Effector memory CD4-positive, alpha-beta T cell (primary cell): ENCODE measurements at places on chromosomes 2 and 18.

DNA sequence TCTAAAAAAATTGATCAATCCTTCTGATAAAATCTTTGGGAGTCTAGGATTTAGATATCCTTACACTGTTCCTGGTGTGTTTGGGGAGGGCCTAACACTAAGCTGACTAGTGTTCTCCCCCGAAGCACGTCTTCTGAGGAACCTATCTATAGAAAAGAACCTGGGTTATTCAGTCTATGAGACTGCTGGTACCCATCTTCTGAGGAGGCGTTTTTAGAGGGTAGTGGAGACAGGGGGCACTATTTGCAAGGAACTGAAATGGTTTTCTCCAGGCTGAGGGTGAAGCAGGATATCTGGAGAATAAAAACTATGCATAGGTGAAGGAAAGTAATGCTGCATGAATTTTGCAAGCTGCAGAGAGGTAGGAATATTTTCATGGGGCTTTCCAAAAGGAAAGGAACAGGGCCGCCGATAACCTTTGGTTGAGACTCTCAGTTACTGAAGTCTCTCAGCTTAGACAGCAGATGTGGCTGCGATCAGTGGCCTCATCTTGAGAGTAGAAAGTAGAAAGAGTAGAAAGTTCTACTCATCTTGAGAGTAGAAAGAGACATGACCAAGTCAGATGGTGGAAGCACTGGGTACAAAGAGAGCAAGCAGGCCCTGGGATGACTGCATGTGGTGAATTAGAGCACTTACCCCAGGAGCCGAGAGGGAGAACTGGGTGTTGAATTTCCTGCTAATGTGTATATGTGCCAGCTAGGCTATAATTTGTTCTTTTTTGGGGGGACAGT is 31.8 kb upstream of the KCNE4 start:
- DNase-seq = no peak

GRCh38 chr2:157476953-157477709 is 33.2 kb upstream of the CYTIP start:
- DNase-seq = no peak

DNA sequence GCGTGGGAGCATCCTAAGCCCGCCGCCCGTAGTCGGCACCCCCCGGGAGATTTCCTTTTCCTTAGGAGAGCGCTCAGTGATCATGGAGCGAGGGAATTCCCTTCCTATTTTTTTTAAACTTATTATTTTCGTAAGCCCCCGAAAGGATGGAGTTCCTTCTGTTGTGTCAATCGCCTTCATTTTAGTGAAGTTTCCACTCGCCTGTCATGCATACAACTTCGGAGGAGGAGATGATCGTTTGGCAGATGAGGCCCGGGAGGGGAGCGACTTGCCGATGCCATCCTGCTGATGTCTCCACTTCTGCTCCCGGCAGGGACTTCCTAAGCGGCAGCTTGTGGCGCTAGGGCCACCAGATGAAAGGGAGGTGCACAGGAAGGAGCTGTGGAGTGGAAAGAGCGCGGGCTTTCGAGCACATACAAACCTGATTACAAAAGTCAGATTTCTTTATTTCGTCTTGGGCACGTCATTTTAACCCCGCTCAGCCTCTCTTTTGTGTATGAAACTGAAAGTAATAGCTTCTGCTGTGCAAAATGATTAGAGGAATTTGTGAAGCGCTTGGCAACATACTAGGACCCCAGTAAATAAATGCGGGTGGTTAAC is at the start of gene ADGRF3:
TSS of gene ADGRF3 (minus strand) at position 336 of the 600 bp plus-strand sequence. CDS start 555 bp downstream, outside the sequence.
- DNase-seq = peak; percentile 47

DNA sequence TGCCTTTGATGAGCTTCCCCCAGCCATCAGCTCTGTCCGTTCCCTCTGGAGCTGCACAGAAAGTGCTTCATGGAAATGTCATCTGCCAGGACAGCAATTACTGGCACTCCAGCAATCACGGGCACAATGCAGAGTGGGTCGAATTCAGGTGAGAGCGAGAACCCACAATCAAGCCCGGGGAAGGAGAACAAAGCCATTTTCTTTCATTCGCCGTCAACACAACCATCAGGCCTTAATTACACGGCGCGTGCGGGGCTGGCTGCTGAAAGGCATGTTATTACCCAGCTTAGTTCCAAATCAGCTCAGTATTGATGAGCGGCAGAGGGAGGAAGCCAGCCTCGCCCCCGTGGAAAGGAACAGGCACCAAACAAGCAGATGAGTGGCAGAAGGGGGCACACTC is 143.9 kb downstream of the MYT1L start:
- DNase-seq = no peak

GRCh38 chr2:187775651-187776050 is 221.4 kb upstream of the TFPI start:
- DNase-seq = no peak

DNA sequence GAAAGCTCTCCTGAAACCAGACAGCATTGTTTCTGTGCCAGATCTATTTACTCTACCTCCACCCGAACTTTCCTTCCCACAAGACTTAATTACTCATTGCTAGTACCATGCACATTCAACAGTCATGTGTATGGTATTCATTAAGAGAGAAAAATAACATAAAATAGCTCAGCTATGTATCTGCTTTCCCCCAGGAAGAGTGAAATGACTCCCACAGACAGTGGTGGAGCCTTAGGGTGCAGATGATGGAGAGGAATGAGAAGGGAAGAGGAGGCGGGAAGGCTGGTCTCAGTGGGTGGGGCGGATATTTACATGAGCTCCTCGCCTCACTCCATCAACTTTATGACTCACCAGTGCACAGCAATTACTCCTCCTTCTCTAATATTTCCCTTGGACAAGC is 724.5 kb downstream of the EPHA4 start:
- no peak for DNase-seq

DNA sequence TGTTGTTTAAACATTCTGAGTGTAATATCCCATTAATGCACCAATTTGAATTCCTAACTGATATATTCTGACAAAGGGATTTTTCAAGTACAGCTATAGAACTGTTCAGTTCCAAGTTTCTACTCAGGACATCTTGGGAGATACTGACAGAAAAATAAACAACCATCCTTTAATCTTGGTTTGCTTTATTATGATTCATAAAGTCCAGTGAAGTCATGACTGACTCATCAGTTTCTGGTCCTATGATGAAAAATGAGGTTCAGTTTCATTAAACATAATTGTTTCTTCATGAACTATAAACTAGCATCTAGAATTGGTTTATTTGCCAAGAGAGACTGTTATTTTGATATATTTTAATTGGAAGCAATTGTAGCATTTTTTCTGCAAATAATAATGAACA is 896.2 kb downstream of the CCDC85A start:
- no peak for DNase-seq

- no peak for DNase-seq
These were observed 13.1 kb upstream of the MLPH start for GRCh38 chr2:237473878-237474441.

DNA sequence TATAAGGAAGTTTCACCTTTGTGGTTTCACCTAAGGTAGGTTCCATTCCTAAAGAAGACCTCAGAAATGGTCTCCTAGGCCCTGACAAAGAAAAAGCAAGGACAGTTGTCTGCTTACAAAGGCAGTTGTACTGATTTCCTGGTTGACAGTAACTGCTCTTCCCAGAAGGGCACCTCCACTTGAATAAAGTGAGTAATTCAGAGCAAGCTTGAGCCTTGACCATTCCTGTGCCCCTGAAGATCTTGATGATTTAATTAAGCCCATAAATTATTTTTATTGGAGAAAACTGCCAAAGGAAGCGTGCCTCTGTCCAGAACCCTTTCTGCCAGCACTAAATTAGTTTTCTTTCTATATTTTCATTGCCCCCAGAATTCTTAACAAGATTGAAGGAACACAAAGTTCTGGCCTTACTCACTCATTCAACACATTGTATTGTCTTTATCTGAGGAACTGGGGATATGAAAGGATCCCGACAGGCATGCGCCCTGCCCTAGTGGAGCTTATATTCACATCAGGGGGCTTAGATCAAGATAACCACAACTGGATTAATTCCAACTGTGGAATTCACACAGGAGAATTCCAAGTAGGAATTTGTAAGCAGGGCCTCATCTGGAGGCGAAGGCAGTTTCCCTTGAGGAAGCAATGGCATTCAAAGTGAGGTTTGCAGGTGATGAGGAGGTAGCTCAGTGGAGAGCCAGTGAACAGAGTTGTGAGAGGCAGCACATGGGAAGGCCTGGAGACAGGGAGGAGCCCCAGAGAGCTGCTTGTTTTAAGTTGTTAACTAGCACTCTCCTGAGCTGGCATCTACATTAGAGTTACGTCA is 21.2 kb downstream of the PTRHD1 start:
- DNase-seq = no peak

DNA sequence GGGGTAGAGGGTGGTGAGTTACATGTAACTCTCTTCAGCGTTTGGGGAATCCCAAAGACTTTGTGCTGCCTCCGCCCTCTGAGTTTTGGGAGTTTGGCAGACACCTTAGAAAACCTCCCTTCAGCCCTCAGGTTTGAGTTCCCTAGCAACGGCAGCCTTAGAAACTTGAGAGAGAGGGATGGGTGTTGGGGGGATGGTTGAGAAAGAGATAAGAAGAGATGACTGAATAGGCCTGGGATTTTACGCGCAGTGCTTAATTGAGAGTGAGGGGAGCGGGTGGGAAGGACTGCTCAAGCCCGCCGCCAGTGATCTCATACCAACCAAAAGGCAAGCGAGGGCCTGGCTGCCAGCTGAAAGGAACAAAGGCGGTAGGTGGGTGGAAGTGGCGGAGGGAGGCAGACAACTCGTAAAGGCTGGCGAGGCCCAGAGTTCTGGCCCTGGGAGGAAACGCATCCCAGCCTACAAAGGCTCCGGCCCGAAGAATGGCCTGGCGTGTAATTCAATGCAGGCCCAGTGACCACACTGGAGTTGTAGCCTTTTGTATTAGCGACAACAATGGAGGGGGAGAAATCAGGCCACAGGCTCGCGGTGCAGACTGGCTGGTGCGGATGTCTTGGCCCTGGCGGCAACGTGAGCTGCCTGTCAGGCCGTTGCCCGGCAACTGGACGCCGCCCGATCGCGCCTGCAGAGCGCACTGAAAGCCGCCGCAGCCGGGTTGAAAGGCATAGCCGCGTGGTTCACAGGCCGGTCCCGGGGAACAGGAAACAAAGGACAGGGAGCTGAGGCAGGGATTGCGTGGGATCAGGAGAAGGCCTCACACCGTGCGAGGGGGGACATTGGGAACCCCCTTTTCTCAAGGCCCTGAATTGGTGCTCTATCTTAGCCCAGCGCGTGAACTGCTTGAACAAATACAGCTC is 39.9 kb upstream of the DARS1 start:
- DNase-seq = no peak

DNA sequence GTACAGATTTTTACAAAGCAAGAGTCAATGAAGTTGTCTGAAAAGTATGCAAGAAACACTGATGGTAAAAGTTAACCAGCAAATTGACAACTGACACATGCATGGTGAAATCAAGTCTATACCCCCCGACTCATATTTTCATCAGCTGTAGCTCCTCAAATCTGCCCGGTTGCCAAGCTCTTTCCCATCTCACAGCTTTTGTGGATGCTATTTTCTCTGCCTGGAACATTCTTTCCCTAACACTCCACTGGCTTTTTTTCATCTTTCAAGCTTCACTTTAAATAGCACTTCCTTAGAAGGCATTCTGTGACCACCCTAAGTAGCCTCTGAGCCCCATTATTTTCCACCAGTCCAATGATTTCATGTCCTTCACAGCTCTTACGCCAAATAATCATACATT is 18.1 kb downstream of the NBAS start:
- DNase-seq = no peak

DNA sequence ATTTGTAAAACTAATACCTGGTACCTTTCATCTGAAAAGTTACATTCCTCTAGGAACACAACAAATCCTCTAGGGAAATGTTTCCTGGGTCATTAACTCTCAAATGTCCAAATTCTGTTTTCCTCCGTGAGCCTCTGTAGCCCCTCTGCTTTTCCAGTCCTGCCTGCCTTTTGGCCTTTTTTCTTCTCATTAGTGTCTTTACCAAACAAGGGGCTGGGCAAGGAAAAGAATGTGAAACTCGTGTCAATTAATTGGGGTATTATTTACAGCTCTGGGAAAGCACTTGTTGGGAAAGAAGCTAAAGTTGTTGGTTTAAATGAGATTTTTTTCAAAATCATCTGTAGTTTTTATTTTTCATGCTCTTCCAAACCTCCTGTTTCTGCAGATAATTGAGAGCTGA is 198.1 kb upstream of the NRP2 start:
- DNase-seq = no peak

DNA sequence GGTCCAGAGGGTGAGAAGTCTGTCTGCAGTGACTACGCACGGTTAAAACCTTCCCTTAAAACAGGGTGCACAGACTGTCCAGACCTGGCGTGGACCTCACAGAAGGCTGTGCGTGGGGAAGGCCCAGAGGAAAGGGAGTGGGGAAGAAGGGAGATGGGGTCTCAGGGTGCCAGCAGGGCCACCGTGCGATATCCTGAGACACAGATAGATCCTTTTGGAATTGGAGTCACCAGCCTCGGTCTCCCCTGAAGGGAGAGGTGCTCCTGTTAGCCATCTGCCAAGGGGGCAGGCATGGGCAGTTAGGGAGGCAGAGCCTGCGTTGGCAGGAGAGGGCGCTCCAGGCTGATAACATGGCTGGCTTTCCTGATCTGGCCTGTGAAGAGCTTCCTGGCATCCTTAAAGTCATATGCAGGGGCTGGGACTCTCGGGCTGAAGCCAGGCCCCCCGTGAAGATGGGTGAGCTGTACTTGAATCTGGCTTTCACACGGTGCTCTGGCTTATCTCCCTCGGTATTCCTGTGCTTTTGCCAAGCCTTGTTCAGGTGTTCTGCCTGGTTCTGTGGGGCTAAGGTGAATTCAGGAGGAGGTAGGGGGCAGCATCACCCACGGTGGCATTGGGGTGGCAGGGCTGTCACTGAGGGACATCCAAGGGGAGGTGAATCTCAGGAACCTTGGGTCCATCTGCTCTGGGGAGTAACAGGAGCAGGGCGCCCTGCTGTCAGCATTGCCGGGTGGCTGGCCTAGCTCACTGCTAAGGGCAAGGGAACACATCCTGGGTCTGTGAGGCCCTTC is 107.2 kb upstream of the SMAD2 start:
- DNase-seq = no peak

- no peak for DNase-seq
These were observed 23.6 kb downstream of the MPP4 start for GRCh38 chr2:201674794-201675193.

DNA sequence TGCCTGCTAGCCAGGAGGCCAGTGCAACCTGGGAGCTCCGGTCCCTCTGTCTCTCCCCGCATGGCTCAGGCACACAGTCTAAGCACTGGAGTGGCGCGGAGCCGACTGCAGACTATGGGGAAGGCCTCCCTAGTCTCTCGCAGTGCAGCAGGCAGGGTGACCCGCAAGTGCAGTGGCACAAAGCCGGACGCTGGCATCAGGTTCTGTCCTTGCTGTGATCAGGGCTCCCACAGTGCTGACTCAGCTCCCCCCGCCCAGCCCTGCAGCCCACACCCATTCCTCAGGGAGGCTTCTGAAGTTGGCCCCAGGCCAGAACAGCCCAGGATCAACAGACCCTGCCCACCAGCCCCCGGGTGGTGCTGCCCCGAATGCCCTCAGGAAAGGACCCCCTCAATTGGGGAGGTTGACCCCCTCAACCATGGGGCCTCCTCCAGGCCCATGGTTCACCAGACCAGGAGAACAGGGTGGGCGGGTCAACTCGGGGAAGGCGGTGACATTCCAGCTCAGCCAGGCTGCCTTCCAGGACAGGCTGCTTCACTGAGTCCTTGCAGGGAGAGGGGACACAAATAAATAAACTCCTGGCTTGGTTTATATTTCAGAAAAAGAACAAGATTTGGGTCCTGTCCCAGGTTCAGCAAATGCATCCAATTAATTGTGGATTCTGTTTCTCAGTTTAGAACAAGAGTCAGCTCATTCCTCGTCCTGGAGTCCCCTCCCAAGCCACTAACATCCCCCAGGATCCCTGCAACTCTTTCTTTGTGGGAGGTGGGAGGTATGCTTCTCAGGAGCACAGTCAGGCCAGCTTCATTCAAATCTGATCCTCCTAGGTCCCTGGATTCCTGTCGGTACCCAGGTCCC is 12.2 kb downstream of the BIN1 start:
- no peak for DNase-seq

- DNase-seq = no peak
These were observed 100.5 kb downstream of the TPGS2 start for GRCh38 chr18:36728345-36728744.
